ENCODE measurements at places on chromosomes 7 and 10.

DNA sequence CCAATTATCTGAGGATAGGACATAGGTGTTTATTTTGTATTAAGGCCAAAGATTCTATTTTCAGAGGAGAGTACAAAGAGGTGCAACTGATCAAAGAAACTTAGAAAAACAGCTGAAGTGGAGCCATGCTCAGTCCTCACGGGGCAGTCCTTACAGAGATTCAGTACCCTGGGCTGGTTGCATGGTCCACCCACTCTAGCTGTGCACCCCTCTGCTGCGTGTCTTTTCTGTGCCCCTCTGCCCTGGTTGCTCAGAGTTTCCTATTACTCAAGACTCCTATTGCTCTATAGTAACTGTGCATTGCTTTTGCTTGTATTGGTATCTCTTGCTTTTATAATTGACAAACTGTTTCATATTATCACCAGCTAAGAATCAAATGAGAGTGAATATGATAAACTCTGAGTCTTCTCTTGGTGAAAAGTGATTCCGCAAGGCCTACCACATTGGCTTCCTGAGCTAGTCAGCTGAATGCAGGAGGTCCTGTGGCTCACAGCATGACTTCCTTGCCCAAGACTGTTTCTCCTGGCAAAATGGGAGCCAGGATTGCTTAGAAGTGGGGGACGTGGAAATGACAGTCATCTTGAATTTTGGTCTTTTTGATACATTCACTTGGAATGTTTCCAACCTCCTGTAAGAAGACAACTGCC lies 137.0 kb downstream of the GLCCI1 start:
- no peak for DNase-seq

DNA sequence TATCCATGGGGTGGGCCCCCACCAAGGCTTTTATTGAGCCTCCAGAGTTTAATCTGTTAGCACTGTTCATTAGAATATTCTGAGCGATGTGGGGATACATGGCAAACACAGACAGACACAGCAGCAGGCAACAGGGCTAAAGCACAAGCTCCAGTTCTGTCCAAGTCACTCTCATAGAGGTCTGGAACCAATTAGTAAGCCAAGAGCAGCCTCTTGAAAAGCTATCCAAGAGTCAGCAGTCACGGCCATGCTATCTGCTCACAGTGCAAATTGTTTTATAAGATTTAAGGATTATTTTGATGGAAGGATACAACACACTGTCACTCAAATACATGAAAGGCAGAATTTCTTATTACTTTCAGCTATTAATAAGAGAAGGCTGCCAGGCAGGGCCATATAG lies 86.4 kb upstream of the DGKB start:
- no peak for DNase-seq

DNA sequence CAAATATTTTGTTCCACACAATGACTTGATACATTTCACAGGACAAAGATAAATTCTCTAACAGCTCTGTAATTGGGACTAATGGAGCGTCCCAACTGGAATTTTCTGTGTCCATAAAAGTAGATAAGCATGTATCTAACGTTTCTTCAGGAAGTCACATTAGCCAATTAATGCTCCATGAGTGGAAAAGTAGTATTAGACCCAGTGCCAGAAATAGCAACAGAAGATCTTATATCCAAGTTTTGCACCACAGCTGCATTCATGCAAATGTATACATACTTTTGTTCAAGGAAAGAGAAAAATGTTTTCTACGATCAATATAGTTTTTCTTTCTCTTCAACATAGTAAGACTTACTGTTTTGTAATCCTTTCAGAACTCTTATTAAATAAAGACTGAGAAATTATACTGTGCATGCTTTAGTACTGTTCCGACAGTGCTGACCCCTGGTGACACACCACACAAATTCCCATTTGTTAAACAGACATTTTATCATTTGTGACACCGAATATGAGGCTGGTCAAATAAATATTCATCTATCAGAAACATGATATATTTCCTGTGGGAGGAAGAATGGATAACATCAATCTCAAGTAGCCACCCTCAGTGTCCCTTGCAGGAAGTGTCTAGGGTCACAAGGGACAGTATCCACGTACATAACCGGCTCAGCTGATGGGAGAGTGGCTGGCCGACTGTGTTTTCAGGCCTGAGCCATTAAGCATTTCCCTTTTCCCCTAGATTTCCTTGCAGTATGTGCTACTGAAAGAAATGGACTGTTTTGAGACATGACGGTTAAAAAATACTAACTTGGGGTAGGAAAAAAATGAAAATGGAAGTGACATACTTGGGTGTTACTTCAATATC lies 102.1 kb upstream of the RSU1 start:
- DNase-seq: no peak

GRCh38 chr7:117841611-117842010 lies 31.6 kb downstream of the CTTNBP2 start:
- no peak for DNase-seq

DNA sequence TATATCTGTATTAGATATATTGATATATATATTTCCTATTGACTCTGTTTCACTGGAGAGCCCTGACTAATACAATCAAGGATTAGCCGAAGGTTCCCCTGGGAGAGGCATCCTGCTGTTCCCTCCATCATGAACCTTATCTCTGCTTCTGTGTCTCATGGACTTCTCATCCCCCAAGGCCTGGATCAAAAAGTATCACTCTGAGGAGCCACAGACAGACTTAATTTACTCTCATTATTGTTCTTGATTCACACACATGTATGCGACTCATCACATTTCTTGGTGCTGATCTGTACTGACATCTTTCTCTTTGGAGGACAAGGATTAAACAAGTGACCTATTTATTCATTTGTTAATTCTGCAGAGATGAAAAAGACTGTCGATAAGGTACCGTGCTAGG lies 550.2 kb downstream of the KCNMA1 start:
- DNase-seq: no peak

GRCh38 chr10:125035136-125035535 lies 93.2 kb downstream of the ZRANB1 start:
- DNase-seq: no peak

DNA sequence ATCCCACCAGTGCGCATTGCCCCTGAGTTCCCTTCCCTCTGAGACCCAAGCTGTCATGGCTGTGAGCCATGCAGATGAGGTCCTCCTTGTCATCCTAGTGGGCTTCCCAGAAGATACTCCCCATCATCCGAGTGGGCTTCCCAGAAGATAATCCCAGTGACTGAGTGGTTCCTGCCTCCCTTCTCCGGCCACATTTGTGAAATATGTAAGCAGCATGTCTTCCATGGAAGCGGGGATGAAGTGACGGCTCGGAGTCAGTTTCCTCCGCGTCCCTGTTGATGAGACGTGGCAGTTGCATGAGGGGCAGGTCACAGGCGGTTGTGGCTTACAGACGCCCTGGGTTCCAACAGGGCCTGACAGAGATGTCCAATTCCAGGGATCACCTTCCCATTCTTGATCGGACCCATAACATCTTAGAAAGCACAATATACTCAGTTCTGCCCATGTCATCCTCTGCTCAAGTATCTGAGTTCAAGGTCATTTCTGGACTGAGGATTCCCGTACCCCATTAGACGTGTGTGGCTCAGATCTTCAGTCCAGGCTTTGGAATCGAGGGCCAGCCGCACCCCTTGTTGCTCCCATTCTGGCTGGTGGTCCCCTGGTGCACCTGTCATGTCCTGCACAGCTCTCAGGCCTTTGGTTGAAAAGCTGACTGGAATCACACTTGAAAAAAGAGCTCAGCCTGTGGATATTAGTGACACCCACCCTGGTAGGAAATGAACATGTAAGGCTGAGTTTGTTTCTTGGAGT lies 166.9 kb downstream of the PTPRN2 start:
- no peak for DNase-seq

DNA sequence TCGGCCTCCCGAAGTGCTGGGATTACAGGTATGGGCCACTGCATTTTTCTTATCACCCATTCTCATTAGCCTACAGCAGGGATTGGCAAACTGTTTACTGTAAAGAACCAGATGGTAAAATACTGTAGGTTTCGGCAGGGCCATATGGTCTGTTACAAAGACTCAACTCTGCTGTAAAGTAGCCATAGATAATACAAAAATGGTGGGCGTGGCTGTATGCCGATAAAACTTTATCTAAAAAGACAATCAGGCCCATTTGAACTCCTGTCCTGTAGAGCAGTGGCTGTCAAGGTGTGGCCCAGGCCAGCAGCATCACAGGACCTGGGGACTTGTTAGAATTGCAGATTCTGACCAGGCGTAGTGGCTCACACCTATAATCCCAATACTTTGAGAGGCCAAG lies 134.3 kb downstream of the CUX1 start:
- no peak for DNase-seq

DNA sequence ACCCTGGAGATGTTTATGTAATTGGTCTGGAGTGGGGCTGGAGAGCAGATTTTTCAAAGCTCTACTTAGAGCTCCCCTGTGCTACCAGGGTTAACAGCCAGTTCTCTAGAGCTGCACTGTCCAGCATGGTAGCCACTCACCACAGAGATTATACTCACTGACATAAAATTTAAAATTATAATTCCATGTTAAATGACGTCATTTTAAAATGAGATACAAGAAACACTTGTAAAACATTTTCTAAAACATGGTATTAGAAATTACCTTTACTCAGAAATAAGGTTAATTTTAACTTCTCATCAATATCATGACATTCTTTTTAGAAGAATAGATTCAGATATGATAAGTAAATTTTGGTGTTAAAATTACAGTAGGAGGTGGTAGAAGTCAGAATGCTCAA lies 306.2 kb upstream of the LRRN3 start:
- DNase-seq: no peak

DNA sequence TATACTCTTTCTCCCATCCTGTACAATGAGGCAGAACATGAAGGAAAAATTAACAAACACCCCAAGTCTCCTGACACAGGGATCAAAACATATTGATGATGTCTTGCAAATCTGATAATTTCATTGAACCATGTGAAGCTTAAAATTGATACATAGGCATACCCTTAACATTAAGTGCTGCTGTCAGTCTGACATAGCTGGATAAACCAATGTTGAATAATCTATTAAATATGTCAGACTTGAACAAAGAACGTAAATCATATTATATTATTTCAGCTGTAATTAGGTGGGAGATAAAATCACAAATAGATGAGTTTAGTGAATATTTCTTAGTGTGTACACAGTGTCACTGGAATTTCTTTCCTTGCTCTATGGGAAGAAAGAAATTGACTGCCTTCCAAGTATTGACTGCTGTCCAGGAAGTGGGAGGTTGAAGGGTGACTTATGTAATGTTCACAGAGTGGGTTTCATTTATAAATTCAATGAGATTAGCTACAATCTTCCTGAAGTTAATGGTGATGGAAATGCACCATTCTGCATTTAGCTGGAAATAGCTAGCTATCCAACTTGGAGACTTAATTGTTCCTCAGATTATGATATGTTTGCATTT lies 170.8 kb downstream of the AUTS2 start:
- DNase-seq: no peak

DNA sequence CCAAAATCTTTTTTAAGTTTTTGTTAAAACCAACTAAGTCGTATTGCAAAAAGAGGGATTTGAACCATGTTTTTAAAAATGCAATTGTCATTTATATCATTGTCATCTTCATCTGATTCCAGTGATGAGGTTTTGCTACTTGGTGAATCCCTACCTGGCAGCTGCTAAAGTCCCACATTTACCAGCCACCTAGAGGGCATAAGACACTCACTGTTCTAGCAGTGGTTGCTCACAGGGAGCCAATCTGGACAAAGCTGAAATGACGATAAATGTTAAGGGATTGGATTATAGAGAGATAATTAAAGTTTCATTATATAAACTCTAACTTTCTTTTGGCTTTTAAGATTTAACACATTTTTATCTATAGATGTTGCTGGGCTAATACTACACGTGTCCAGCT lies 18.7 kb downstream of the KIFBP start:
- no peak for DNase-seq

DNA sequence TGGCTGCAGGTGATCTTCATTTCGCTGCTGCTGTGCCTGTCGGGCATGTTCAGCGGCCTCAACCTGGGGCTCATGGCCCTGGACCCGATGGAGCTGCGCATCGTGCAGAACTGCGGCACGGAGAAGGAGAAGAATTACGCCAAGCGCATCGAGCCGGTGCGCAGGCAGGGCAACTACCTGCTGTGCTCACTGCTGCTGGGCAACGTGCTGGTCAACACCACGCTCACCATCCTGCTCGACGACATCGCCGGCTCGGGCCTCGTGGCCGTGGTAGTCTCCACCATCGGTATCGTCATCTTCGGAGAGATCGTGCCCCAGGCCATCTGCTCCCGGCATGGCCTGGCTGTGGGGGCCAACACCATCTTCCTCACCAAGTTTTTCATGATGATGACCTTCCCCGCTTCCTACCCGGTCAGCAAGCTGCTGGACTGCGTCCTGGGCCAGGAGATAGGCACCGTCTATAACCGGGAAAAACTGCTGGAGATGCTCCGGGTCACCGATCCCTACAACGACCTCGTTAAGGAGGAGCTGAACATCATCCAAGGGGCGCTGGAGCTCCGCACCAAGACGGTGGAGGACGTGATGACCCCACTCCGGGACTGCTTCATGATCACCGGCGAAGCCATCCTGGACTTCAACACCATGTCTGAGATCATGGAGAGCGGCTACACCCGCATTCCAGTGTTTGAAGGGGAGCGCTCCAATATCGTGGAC lies 1.3 kb downstream of the CNNM2 start:
- DNase-seq: no peak

DNA sequence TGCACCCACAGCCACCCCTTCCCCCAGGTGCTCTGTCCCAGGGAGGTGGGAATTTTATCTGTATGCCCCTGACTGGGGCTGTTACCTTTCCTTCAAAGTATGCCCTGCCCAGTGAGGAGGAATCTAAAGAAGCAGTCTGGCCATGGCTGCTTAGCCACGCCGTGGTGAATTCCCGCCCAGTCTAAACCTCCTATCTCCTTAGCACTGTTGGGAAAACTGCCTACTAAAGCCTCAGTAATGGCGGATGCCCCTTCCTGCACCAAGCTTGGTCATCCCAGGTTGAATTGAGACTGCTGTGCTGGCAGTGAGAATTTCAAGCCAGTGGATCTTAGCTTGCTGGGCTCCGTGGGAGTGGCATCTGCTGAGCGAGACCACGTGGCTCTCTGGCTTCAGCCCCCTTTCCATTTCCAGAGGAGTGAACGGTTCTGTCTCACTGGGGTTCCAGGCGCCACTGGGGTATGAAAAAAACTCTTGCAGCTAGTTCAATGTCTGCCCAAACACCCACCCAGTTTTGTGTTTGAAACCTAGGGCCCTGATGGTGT lies 87.2 kb downstream of the ABCC2 start:
- no peak for DNase-seq

Data from DMS153 (cell line).